Thyroid gland (tissue), 4 donors: ENCODE measurements at places on chromosomes 12 and 14. TPM values are rescaled to one million over a fixed set of nuclear protein-coding genes. Genes with fewer than 3 reads are reported as not detected.

PTGER2 gene
- total RNA-seq = 1.6 TPM

MYO1H gene
- not detected for total RNA-seq

DNA sequence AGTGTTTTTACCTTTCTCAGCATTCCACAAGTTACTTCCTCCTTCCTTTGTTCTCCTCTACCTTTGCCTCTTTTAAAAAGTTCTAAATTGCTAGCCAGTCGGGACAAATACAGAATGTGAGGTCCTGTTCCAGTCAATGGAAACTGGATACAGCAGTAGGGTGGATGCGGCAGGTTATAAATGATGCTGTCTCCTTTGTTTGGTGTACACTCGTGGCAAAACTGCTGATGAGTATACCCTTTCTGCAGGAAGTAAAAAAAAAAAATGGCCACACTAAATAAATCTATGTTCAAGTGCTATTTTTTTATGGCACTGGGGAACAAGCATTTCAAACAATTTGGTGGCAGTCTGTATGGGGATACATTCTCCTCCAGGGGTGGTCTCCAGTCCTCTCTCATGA is 27.5 kb downstream of the KLRK1 start:
- H3K27ac ChIP-seq = no peak overlapping the region
- H3K27me3 ChIP-seq = no peaks in the 10 kb centered on the region
- H3K4me1 ChIP-seq = peaks cover 18% of the 10 kb centered on the region

GRCh38 chr14:33962016-33962415 is 11.1 kb upstream of the EGLN3 start:
- no peaks in the 10 kb centered on the region for H3K27me3 ChIP-seq
- H3K4me3 ChIP-seq = no peak overlapping the region
- H3K27ac ChIP-seq = no peak overlapping the region
- no peaks in the 10 kb centered on the region for H3K4me1 ChIP-seq
- H3K36me3 ChIP-seq = no peaks in the 10 kb centered on the region
- DNase-seq = no peak

DNA sequence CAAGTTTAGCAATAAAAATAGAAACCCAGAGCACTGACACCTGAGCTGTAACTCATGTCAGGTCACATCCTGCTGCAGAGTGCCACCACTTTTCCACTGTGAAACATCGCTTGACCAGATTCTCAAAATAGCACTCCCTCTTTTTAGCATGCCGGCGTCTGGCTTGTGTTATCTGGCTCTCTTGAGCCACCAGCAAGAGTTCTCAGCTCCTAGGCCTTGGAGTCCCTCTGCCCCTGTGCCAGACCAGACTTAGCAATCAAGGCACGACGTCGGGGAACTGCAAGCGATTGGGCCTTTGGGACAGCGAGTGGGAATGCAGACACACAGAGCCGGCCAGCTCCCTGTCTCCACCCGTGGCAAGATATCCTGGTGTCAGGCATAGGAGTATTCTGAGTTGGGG is 52.5 kb downstream of the SPIC start:
- H3K36me3 ChIP-seq = no peaks in the 10 kb centered on the region
- no peak overlapping the region for H3K4me3 ChIP-seq
- H3K27ac ChIP-seq = no peak overlapping the region
- H3K27me3 ChIP-seq = no peaks in the 10 kb centered on the region

DNA sequence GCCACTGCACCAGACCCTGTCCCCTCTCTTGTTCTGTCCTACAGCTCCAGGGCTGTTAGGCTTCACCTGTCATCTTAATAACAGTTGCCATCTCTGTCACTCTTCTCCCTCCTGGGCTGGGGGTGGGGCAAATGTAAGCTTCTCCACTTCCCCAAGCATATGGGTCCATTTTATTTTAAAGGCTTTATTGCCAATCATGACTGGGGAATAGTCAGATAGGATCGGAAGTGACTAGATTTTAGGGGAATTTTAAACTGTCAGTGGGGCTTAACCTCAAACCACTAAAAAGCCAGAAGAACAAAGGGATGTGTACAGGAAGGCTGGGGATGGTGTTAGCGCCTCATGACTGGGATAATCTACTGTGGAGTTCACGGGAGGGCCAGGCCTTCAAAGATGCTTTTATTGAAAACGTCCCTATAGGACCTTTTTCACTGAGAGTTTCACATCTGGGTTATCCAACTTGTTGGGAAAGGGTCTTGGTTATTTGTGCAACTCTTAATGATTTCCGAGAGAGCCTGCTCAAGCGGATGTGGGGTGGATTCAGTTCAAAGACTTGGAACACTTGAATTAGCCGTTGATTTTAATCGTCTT is 41.6 kb downstream of the CHST11 start:
- no peak overlapping the region for H3K27ac ChIP-seq
- no peaks in the 10 kb centered on the region for H3K4me1 ChIP-seq
- H3K4me3 ChIP-seq = no peak overlapping the region
- no peaks in the 10 kb centered on the region for H3K27me3 ChIP-seq

GRCh38 chr14:104321802-104322130 is 183.4 kb downstream of the KIF26A start:
- no peaks in the 10 kb centered on the region for H3K36me3 ChIP-seq
- no peak for DNase-seq
- no peak overlapping the region for H3K4me3 ChIP-seq
- H3K27ac ChIP-seq = no peak overlapping the region

- no peak for DNase-seq
- no peaks in the 10 kb centered on the region for H3K27me3 ChIP-seq
- no peak overlapping the region for H3K4me3 ChIP-seq
- no peaks in the 10 kb centered on the region for H3K4me1 ChIP-seq
Observed at GRCh38 chr12:76049575-76050251, 18.1 kb upstream of the PHLDA1 start.

DNA sequence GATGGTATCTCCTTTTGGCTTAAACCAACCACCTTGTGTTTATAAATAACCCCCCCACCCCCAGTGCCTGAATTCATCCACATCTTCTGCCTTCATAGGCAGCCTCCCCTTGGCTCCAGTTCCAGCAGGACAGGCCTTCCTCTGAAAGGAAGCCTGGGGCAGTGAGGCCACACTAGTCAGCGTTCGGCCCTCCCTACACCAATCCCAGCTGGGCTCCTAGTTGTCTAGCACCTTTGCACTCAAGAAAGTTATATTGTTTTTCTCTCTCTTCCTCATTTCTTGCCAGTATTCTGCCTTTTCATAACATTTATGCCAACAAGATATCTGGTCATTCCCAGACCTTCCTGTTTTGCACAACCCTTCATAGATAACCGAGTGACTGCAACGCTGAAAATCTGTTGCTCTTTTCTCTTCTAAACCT is 73.1 kb upstream of the ACTN1 start:
- peaks cover 47% of the 10 kb centered on the region for H3K4me1 ChIP-seq
- H3K4me3 ChIP-seq = no peak overlapping the region
- H3K27ac ChIP-seq = no peak overlapping the region
- DNase-seq = no peak
- H3K27me3 ChIP-seq = no peaks in the 10 kb centered on the region
- H3K36me3 ChIP-seq = peaks cover 22% of the 10 kb centered on the region
